ENCODE measurements at places on chromosomes 7 and 10.

- no peak for DNase-seq
Observed at GRCh38 chr7:37265006-37265405, 183.7 kb downstream of the ELMO1 start.

GRCh38 chr10:131724169-131724545 is 176.7 kb upstream of the PPP2R2D start:
- DNase-seq, result no peak

- no peak for DNase-seq
Observed at GRCh38 chr10:28839600-28840007, 162.3 kb downstream of the BAMBI start.

DNA sequence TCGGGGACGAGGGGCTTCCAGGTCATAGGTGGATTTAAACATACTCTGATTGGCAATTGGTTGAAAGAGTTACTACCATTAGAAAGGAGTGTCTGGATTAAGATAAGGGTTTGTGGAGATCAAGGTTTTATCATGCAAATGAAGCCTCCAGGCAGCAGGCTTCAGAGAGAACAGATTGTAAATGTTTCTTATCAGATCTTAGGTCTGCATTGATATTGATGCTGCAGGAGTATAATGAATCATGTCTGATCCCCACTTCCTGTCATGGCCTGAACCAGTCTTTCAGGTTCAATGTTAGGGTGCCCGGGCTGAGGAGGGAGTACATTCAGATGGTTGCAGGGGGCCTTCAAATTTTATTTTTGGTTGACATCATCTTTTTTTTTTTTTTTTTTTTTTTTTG is 51.4 kb downstream of the SH3PXD2A start:
- peak; percentile 10 for DNase-seq

DNA sequence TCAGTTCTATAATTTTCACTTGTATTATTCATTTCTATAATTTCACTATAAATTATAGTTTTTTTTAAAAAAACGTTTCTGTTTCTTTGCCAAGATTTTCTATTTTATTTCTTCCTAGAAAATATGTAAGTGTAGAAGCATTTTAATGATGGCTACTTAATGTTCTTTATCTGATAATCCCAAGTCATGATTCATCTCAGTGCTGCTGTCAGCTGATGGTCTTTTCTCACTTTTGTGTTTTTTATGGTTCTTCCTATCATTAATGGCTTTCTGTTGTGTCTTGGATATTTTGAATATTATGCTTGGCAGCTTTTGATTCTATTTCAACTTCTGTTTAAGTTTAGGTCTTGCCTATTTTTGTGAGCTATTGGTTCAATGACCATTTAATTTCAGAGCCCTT is 268.6 kb downstream of the BAMBI start:
- no peak for DNase-seq
